ENCODE measurements at places on chromosomes 11 and 22. TPM values are rescaled to one million over a fixed set of nuclear protein-coding genes. Genes with fewer than 3 reads are reported as not detected.

The LRRC56 gene
- 0.38 TPM for total RNA-seq

DNA sequence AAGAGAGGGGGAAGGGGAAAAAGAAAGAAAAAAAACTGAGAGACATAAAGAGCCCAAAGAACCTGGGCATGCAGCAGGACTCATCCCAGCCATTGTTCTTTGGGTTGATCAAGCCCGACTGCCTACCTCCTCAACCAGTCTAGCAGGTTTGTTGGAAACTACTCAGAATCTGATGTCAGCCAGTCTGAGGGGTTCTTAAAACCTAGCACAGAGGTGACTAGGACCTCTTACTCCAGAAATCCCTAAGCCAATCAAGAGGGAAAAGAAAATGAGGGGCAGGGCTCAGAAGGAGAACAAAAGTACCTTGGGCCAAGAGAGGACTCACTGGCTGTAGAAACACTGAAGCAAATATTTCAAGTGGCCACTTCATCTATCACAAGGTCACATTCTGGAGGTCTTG is 228.0 kb downstream of the AASDHPPT start:
- DNase-seq = peak; percentile 79

DNA sequence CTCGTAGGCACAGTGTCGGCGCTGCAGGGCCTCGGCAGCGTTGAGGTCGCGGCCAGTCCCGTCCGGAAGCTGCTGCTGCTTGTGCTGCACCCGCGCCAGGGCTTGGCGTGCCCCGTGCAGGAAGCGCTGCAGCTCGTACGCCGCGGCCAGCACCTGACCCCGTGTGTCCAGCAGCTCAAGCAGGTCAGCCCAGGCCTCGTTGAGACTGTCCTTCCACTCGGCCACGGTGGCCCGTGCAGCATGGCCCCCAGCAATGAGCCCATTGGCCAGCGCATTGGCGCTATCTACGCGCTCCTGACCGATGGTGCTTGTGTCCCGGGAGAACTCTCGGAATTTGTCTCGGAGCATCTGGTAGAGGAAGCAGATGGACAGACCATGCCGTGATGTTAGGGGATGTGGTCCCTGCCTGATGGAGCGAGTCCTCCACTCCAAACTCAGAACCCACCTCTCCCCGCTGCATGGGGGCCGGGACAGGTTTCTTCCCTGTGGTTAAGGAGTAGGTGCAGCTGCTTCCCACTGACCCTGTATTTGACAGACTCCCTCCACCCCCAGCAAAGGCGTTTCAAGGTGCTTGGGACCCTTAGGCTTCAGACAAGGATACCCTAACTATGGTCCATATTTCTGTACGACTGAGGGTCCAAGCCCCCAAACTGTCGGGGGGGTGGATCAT is 13.8 kb upstream of the RBM4B start:
- no peak for DNase-seq

DNA sequence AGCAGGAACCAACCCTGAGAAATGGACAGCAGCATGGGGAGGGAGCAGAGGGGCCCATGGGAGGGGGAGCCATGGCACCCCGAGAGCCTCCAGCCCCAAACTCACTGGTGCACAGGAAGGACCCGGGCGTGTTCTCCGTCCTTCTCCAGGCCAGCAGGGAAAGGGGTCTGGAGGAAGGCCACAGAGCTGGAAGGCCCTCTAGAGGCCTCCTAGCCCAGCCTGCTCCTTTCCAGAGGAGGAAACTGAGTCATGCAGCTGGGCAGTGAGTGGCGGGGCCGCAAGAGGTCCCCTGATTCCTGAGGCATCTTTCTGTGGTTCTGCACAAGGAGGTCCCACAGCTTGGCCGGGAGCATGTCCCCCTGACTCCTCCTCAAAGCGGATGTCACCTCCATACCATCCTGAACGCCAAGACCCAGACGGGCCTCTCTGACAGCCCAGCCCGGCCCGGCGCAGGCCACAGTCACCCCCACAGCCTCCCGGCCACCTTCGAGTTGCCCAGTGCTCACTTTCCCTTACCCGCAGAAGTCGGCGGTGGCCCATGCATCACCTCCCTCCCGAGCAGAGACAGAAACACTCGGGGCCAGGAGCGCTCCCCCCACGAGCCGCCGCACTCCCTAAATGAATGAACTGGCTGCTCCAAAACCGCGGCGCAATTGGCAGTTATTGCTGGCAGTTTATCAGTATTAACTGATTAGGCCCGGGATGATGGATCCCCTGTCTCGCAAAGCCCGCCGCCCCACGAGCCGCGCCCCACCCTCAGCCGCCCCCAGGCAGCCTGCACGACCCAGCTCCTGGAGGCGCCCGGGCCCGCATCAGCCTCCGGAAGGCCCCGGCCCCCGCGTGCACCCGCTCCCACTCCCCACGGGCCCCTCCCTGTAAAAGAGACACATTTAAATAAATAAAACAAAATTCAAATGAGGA is 272.5 kb downstream of the BUD13 start:
- DNase-seq = no peak

DNA sequence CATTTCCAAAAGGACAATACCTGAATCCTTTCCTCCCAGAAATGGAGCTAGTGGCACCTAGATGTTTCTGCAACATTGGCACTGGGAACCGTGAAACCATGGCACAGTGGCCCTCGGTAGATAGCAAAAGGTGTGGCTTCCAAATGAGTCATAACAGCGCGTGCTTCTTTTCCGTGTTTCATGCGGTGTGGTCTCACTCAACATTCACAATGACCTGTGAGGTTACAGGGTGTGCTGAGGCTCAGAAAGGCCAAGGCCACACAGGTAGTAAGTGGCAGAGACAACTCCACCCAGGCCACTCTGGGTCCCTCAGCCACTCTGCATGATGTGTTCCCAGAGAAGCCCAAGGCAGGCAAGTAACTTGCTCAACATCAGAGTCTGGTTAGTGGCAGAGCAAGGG is 67.4 kb downstream of the TP53I11 start:
- DNase-seq = no peak

- DNase-seq = no peak
Measured at GRCh38 chr22:20257212-20258020, 10.7 kb downstream of the RTN4R start.

GRCh38 chr11:12106501-12106900 is 3.9 kb upstream of the MICAL2 start:
- no peak for DNase-seq

GRCh38 chr11:11290354-11290753 is 62.7 kb downstream of the CSNK2A3 start:
- no peak for DNase-seq

All from bronchial epithelial cell (primary cell).